Colonic mucosa (tissue), 4 donors: ENCODE measurements at places on chromosomes 6 and 20. TPM values are rescaled to one million over a fixed set of nuclear protein-coding genes. Genes with fewer than 3 reads are reported as not detected.

Gene KIAA0408
- total RNA-seq = 1.6 TPM

Gene DEFB132
- total RNA-seq = not detected

Gene PNPLA1
- total RNA-seq = 0.35 TPM

Gene BACH2
- total RNA-seq = 1.2 TPM

Gene TOX2
- 6.1 TPM for total RNA-seq

Gene GPR63
- total RNA-seq = 1.9 TPM

Gene DEFB124
- not detected for total RNA-seq

Gene RSPO3
- 4.4 TPM for total RNA-seq

Gene PI16
- total RNA-seq = 2.6 TPM

Gene TNFRSF21
- 74.0 TPM for total RNA-seq

Gene PTCHD4
- total RNA-seq = not detected

Gene ZC3H12D
- 4.3 TPM for total RNA-seq

Gene METTL24
- total RNA-seq = 0.54 TPM

Gene PTK6
- total RNA-seq = 69.0 TPM

Gene EFCAB8
- 0.11 TPM for total RNA-seq

Gene CALHM4
- total RNA-seq = not detected

Gene FITM2
- total RNA-seq = 10.1 TPM

Gene ZNF391
- 1.9 TPM for total RNA-seq
